Activated T-helper 1 cell treated with anti-CD3 and anti-CD28 coated beads, Interleukin-2, amount 50 U/mL, for 16 hours (primary cell): ENCODE measurements at places on chromosomes 1 and 21.

GRCh38 chr1:186722711-186723309, 42.6 kb upstream of the PTGS2 start:
- DNase-seq: no peak

- no peak for DNase-seq
These were observed 143.3 kb downstream of the PLXNA2 start for GRCh38 chr1:208100906-208101305.

GRCh38 chr1:62685431-62685859, 2.7 kb downstream of the DOCK7 start:
- DNase-seq: no peak

DNA sequence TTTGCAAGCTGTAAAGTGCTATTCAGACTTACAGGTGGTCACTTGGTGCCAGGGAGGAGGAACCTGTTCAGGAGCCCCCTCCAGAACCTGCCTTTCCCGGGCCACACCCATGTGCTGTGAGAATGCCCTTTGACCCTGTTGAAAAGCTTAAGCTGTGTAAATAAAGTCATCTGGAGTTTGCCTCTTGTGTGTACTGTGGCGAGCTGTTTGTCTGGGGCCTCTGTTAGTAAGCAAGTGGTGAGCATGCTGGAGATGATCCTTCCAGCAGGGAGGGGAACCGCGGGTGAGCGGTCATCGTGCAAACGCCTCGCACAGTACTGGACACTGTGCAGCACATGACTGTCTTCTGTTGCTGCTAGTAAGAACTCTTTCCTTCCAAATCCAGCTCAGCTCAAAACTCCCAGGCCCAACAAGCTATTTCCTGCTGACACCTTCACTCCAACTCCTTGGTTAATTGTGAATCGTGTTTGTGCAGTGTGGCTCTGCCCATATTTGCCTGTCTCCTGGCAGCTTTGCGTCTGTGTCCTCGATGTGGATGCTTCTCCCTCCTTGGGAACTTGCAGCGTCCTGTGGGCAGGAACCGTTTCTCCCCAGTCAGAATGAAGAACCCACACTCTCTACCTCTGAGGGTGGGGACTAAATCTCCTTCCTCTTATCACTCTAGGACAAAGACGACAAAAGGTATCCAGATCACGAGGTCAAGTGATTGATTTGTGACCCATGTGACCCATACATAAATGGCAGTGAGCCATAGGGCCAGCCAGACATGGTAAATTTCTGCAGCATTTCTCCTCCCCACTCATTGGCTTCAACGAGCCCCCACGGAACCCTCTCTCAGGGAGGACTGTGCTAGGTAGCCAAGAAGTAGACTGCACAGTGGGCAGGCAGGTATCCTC, 13.9 kb upstream of the BTG2 start:
- no peak for DNase-seq

GRCh38 chr1:153288634-153289275, 24.0 kb downstream of the PGLYRP3 start:
- DNase-seq: no peak

DNA sequence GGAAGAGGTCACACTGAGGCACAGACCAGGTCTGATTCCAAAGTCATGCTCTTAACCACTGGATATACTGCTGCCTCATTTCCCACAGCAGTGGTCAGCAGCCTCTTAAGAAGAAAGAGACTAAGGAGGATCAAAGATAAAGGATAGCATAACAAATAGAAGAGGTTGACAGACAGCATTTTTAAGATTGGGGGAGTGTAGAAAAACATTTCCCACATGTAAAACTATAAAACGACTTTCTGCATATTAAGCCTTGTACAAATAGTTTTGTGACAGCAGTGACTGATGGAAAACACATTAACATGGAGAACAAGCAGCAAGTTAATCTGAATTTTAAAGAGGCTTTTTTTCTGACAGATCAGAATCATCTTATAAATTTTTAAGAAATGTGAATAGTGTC, 92.0 kb downstream of the SELENOF start:
- no peak for DNase-seq

GRCh38 chr1:8015036-8015808, 10.9 kb downstream of the ERRFI1 start:
- no peak for DNase-seq

GRCh38 chr1:26373789-26374188, 1.2 kb upstream of the ZNF683 start:
- no peak for DNase-seq

DNA sequence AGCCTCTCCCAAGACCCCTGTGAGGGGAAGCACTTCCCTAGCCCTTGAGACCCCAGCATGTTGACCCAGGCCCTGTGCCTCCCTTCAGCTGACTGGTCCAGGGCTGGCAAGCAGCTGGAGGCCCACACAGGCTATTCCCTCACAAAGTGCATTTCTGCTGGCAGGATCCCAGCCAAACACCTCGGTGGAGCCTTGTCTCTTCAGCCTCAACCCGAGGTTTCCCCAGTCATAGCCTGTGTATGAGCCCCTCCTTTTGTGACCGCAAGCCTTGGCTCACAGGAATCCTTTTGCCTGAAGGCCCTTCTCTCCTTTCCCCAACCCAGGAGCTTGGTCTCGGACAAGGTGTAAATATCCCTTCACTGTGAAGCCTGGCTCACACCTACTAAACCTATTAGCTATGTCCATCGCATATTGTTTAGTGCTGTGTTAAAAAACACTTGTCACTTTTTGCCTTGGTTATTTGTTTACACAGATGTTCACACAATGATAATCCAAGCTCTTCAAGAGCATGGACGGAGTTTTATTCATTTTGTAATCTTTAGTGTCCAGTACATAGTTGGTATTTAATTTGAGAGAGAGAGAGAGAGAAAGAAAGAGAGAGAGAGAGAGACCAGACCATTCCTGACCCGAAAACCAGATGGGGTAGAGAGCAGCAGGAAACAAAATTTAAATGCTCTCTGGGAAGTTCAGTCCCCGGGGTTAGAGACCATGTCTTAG, 8.5 kb upstream of the CD247 start:
- no peak for DNase-seq

DNA sequence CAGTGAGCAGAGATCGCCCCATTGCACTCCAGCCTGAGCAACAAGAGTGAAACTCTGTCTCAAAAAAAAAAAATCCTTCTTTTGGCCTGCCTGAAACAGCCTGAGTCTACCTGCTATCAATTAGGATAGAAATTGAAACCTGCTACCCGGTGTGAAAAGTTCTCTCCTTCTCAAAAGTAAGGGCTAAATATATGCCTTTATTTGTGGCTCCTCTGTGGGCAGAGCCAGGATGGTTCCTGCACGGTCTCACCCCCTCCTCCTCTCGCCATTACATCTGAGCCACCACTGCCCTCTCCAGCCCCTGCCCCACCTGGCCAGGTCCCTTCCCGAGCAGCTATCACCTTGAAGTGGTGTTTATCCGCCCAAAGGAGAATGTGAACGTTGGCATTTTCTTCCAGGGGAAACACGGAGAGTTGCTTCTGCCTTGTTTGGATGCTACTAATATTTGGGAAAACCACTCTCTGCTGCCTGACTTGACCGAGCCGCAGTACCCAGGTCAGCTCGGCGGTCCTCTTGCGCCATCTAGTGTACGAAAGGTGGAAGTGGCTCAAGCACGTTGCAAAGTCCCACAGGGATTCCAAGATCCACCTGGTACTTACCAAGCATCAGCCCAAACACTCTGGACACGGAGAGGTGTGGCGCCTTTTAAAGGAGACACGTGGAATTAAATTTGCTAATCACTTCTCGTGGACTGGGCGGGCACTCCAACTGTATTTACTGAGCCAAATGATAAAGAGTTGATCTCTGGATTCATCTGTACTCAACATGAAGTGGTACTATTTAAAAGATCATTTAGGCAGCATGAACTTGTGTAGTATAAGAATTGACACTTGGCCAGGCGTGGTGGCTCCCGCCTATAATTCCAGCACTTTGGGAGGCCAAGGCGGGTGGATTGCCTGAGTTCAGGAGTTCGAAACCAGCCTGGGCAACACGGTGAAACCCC, 31.9 kb downstream of the SETD4 start:
- peak; percentile 32 for DNase-seq
